Fibroblast of skin of left biceps (primary cell): ENCODE measurements at places on chromosomes 16 and 17.
A peak's percentile ranks its signal among the peaks of the same experiment; 100 is the strongest.

DNA sequence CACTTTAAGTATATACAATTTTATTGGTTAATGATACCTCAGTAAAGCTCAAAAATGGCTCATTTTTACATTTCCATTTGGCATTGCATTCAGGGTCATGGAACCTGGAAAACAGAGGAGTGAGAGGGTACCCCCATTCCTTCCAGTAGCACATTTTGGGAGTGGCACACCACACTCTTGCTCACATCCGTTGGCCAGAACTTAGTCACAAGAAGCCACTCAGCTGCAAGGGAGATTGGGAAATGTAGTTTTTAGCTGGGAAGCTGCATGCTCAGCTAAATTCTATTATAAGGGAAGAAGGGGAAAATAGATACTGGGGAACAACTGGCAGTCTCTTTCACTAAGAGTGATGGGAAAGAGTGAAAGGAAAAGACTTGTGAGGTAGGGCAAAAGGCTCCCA lies 102.5 kb upstream of the TMEM97 start:
- no peak for DNase-seq

GRCh38 chr17:29705386-29705785 lies 82.7 kb upstream of the CORO6 start:
- no peak for DNase-seq

GRCh38 chr16:53991754-53992378 lies 287.9 kb downstream of the FTO start:
- DNase-seq = no peak

DNA sequence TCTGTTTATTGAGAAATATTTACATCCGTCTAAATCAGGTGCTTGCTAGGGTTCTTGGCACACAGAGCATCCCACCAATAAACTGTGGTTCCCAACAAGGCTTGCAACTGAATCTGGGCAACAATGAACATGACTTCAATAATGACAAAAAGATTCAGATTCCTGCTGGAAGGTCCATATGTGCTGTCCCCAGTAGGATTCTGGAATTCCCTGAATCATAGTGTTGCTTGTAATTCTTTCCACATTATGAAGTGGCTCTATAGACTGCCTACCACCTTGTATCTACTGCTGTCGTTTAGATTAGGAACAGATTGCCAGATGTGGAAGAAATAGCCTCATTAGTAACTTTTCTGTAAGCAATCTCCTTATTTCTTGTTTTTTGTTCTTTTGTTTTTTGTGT lies 265.9 kb downstream of the WWOX start:
- no peak for DNase-seq

DNA sequence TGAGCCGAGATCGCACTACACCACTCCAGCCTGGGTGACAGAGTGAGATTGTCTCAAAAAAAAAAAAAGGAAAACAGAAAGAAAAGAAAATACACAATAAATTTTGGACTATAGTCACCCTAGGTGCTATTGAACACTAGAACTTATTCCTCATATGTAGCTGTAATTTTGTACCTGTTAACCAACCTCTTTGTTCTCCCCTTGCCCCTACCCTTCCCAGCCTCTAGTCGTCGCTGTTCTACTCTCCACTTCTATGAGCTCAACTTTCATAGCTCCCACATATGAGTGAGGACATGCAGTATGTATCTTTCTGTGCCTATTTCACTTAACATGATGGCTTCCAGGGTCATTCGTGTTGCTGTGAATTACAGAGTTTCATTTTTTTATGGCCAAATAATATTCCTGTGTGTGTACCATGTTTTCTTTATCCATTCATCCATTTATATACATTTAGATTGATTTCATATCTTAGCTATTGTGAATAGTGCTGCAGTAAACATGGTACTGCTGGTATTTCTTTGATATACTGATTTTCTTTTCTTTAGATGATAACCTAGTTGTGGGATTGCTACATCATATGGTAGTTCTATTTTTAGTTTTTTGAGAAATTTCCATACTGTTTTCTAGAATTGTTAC lies 28.3 kb downstream of the VPS35L start:
- DNase-seq = no peak

DNA sequence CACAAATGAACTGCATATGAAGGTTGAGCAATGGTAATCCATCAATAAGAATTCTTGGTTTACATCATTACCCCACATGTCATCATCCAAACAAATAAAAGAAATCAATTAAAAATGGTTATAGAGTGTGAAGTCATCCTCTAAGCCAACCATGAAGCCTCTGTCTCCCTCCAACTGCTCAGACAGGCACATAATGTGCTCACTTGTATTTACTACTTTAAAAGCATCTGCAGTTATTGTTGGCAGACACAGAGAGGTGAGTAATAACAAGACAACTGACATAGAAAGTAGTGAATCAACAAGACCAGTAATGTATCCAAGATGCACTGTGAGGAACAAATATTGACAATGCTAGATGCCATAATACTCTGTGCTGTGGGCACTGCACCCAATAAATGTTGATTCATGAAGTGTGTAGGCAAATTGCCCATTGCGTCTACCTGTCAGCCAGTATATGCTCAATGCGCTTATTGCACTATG lies 20.0 kb downstream of the ADAMTS18 start:
- no peak for DNase-seq

- no peak for DNase-seq
Measured at GRCh38 chr17:45861165-45861564, 16.5 kb downstream of the SPPL2C start.

GRCh38 chr17:41536741-41537613 lies 8.9 kb upstream of the KRT19 start:
- no peak for DNase-seq

- DNase-seq = no peak
Measured at GRCh38 chr16:27235938-27236245, 32.6 kb downstream of the KDM8 start.

GRCh38 chr16:12874186-12874585 lies 27.2 kb upstream of the SHISA9 start:
- DNase-seq = peak; percentile 65

DNA sequence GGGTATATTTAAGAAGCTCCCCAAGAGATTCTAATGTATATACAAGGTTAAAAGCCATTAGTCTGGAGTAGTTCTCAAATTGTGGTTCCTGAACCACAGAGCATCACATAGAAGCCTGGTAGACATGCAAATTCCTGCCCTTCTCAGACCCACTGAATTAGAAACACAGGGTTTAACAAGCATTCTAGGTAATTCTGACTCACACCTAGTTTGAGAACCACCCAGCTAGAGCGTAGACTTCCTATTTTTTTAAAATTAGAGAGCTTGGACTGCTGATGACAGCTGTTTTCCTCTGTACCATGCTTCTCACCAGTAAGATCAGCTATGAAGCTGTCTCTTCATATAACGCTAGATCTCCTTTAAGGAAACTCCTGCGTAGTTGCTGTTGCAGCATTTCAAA lies 50.6 kb downstream of the HS3ST3B1 start:
- DNase-seq = no peak

DNA sequence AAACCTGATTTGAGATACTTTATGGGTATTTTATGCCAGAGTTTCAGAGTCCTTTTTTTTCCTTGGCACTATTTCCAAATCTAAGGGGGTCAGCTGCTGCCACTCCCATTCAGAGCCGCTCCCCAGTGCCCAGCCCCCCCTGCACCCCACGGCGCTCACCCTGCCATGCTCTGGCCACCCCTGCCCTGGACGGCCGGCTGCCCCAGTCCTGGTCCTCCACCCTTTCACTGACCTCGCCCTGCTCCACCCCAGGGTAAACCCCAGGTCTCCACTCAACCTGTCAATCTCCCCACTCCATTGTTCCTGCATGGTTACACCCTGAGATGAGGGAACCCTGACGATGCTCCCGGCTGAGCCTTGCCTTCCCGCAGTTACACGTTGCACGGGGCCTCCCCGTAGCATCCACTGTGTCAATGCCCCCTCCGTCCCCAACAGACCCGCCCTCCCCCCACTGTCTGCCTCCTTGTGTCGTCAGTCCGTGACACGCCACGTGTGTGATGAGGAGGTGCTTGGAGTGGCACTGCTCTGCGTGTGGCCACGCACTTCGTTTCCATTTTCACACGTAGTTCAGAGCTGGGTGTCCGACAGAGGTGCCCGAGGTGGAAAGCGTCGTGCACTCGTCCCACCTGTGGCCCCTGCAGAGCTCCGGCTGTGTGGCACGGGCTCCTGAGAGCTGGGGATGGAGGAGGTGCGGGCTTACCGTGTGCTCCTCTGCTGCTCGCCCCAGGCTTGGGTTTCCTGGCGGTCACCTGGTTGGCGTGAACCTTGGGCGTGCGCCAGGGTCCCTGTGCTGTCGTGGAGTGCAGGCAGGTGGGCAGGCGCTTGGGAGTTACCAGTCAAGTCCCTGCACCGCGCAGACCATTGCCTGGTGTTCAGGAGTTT lies 116.5 kb downstream of the BANP start:
- DNase-seq = no peak

DNA sequence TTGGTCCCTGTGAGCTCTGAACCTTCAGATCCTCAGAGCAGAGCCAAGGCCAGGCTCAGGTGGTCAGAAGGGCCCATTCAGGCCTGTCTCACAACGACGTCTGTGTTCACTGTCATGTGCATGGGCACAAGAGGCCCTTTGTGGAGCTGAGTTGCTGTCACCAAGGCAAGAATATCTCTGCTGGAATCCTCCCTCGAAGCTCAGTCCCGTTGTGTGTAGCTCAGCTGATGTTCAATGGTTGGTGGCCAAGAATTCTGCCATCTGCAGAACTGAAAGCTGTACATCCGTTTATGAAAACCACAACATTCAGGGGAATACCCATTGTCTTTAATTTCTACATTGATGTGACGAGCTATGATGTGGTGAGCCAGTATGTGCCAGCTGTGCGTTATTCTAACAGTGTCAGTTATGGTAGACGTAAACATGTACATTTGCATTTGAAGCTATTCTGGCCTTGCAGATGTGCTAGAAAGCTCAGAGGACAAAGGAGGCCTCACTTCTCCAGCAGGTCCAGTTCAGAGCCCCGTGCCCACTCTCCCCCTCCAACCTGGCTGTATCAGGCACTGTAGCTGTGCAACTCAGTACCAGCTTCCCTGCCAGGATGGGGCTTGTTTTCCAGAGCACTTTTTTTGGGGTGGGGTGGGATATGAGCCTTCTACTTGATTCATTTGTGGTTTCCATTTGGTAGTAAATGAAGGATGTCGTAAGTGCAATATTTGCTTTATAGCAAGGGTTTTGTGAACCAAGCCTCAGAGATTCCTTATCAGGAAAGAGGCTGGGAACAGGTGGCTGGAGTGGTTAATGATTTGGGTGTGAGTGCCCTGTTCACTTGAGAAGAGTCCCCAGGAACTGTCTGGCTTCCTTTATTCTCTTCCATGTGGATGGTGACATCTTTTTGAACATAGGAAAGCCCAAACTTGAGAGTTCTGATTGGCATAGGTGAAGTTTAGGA lies 56.1 kb downstream of the B9D1 start:
- no peak for DNase-seq

DNA sequence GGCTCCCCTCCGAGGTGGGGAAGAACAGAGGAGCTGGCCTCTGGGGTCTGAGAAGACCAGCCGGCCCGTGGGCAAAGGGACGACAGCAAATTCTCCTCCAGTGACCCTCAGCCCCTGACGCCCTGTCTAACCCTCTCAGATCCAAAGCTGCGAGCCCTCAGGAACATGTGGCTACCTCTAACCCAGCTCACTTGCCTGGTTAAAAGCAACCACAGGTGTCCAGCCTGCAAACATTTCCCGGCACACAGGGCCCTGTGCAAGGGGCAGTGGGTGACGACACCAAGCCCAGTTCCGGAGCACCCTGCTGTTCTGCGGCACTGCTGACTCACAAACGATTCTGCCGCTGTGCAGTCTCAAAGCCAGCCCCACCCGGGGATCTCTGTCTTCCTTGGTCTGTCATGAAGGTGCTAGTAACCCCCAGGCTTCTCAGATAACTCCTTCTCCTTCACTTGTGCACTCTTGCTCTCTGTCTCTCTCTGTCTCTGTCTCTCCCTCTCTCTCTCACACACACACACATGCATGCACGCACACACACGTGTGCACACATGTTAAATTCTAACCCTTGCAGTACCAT lies 23.0 kb downstream of the WNT3 start:
- no peak for DNase-seq

DNA sequence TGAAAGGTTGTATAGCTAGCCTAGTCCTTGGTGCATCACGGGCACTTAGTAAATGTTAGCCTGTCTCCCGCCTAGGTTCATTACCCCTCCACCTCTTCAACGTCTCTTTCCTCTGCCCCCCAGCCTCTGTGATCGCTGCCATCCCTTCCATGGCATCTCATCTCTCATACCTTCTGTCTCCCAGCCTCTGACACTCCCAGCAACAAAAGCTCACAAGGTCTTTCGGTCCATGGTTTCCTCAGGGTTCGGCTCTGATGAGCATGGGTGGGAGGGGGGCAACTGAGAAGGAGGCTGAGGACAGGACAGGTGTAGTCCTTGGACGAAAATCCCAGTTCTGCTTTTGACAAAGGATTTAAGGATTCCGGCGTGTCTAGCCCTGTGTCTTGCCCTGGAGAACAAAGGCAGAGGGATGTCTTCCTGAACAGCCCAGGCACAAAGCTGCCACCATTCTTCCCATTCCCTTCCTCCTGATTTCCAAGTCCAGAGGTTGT lies 16.7 kb downstream of the CCR7 start:
- DNase-seq = no peak

DNA sequence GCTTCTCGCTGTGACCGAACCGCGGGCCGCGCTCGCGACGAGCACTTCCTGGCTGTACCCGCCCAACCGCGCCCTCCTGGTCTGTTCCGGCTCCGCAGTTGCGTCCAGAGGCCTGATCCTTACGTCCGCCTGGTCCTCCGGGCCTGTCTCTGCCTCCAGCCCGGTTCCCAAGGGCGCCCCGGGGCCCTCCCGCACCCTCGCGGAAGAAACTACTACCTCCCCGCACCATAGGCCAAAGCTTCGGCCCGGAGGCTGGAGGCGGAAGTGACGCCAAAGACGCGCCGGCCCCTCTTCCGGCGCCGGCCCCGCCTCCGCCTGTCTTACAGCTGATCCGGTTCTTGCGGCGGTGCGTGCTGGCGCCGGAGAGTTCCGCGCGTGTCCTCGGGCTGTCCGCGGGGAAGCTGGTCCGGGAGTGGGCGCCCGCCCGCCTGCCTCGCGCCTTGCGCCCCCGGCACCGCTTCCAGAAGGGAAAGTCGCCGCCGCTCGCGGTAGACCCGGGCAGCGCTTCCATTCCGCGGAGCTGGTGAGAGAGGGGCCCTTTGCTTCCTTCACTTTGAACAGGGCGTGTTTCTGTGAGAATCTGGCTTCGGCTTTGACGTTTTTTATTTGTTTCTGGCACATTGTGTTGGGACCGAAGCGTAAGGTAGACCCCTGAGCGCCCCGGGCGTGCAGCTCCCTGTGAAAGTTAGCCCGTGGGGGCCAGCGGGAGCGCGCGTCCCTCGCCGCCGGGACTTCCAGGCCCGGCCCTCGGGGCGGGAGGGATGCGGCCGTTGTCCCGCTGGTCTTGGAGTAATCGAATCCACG lies at the start of gene ZNF778:
ZNF778 (plus strand) TSS at position 316 of the 804 bp plus-strand sequence. CDS start 3,425 bp downstream, outside the sequence.
- DNase-seq = no peak

GRCh38 chr16:77250400-77250799 lies 51.2 kb downstream of the SYCE1L start:
- DNase-seq = peak; percentile 33

GRCh38 chr17:56595108-56595418 lies 1.6 kb downstream of the NOG start:
- DNase-seq = no peak
